ENCODE measurements at places on chromosomes 16 and 17.

DNA sequence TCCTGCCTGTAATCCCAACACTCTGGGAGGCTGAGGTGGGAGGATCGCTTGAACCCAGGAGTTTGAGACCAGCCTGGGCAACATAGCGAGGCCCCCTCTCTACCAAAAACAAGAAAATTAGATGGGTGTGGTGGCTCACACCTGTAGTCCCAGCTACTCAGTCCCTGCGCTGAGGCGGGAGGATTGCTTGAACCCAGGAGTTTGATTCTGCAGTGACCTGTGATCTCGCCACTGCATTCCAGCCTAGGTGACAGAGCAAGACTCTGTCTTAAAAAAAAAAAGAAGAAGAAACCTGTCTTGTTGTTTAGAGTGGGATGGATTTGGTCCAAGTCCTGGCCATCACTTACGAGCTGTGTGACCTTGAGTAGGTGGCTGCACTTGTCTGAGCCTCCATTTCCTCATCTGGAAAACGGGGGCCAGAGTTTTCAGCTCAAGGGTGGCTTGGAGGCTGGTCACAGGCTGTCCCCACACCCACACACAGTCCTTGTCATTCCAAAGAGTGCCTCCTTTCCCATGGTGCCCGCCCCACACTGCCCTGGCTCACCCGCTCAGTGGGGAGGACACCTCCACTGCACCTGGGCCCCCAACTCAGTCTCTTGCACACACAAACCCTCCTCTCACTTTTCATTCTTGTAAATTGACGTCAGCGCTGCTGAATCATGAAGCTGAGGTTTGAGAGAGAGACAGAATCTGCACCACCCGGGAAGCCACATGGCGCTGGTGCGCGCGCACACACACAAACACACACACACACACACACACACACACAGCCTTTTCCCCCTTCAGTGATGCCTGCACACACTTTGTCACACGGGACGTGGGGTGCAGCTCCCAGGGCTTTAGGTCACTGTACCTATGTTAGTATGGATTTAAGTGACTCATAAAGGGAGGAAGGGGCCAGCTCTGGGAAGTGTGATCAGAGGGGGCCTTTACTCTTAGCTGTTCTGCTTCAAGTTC is 4.2 kb downstream of the SOCS1 start:
- peak; percentile 91 for DNase-seq

DNA sequence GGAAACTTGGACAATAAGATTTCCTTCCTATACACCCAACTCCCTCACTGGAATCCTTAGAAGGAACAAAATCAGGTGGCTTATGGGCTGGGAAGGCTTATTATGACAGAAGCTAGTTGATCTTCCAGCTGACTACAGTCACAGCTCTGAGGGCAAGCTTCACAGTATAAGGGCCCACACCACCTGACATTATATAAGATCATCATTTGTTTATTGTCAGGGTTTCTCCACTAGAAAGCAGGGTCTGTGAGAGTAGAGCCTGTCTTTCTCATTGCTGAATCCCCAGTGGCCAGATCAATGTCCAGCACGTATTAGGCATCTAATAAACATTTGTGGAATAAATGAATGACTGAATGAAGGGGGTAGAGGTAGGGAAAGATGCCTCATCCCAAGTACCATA is 57.8 kb upstream of the PHOSPHO1 start:
- no peak for DNase-seq

GRCh38 chr16:11161974-11162373 is 94.0 kb downstream of the SOCS1 start:
- no peak for DNase-seq

DNA sequence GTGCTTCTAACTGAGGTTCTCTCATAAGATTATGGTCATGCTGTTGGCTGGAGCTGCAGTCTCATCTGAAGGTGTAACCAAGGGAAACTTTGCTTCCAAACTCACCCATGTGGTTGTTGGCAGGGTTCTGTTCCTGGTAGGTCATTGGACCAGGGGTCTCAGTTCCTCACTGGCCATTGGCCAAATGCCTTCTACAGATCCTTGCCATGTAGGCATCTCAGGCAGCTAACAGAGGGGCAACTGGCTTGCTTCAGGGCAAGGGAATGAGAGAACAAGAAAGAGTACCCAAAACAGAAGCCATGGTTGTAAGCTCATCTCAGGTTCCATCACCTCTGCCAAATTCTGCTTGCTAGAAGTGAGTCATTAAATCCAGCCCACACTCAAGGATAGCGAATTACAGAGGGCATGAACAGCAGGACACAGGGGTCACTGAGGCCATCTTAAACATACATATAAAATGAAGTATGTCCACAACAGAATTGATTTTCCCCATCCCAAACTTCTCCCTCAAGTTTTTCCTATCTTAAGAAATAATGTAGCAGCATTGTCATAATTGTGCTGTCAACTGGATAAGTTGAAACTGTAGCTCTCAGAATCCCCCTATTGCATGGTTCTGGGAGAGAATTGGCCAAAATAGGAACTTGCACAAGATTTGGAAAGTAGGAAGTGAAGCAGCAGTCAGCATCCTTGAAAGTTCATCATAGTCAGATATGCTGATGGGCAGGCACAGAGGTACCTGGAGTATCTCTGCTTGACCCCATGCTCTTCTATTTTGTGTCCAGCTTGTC is 42.4 kb upstream of the CES5A start:
- DNase-seq = no peak

- DNase-seq = peak; percentile 32
Measured at GRCh38 chr17:31533546-31534155, 142.2 kb downstream of the RAB11FIP4 start.

GRCh38 chr16:82630219-82630618 is 3.5 kb downstream of the CDH13 start:
- DNase-seq = no peak

DNA sequence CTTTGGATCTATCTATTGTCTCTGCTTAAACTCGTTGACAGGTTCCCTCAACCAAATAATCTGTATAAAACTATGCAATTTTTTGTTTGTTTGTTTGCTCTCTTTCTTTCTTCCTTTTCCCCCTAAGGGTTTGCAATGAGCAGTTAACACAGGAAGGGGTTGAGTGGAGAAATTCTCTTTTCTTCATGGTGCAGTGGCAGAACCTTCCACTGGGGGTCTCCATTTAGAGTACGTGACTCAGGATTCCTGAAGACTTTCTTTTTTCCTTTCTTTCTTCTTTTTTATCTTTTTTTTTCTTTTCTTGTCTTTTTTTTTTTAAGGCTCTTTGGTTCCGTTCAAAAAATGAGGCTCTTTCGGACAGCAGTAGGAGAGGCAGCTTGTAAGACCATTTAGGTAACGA is 19.5 kb upstream of the RBFOX1 start:
- no peak for DNase-seq

DNA sequence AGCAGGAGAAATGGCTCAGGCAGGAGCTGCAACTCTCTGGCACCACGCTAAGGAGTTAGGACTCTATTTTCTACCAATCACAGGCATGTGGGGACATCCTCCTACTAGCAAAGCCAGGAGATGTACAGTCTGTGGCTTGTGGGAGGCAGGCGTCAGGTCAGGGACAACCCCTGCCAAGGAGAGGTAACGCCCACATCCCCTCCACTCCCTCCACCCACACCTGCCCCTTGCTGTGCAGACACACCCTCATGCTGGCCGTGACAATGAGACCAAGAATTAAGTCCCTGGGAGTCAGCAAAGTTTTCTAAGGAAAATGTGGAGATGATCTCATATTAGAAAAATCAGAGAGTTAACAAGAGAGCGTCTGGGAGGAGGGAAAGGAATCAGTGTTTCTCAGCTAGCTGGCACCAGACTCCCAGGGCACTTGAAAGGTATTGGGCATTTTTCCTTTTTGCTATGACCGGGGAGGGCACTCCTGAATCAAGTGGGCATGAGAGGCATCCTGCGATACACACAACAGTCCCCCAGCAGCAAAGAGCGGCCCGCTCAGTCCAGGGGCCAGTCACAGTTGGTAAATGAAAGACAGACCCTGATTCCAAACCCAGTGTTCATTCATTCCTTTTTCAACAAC is 87.3 kb upstream of the RPL38 start:
- no peak for DNase-seq

DNA sequence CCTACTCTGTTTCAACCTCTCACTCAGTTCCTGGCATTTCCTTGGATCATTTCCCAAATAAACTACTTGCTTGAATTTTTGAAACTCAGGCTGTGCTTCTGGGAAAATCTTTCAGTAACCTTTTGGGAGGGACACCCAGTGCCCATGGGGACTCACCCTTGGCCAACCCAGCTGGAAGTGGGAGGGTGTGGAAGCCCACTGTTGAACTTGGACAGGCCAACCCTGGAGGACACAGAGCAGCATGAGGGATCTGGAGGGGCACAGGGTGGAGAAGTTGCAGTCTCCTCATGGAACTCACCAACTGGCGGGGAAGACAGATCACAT is 11.2 kb downstream of the RTN4RL1 start:
- no peak for DNase-seq

GRCh38 chr16:53714205-53715022 is 10.5 kb downstream of the FTO start:
- no peak for DNase-seq

DNA sequence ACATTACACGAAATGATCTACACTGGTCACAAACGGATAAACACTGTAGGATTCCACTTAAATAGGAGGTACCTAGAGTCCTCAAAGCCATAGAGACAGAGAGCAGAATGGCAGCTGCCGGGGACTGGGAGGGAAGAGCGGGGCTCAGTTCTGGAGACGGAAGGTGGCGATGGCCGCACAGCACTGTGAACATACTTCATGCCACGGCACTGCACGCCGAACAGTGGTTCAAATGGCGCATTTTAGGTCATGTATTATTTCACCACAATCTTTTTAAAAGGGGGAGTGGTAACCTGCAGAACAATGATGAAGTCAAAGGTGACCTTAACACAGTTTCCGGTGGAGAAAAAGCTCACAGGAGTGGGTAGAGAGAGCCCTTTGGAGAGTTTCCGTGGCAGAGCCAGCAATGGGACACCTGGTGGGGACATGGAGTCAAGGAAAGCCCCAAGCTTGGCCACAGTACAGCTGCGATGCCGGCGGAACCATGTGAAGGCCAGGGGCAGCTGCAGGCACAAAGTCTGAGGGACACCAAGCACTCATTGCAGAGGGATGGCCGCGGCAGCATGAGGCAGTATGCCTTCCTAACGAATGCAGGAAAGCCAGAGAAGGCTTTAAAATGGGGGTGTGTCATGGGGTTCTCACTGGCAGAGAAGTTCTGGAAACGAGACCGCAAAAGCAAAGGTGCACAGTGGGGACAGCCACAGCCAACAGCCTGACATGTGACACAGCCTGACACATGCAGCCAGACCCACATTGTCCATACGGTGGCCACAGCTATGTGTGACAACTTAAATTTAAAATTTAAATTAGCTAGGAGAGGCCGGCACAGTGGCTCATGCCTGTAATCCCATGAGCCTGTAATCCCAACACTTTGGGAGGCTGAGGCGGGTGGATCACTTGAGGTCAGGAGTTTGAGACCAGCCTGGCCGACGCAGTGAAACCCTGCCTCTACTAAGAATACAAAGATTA is 7.3 kb downstream of the FLCN start:
- DNase-seq = no peak

GRCh38 chr17:13921841-13922776 is 147.2 kb upstream of the COX10 start:
- DNase-seq = no peak

- no peak for DNase-seq
Measured at GRCh38 chr17:29131814-29132682, 48.1 kb downstream of the MYO18A start.

DNA sequence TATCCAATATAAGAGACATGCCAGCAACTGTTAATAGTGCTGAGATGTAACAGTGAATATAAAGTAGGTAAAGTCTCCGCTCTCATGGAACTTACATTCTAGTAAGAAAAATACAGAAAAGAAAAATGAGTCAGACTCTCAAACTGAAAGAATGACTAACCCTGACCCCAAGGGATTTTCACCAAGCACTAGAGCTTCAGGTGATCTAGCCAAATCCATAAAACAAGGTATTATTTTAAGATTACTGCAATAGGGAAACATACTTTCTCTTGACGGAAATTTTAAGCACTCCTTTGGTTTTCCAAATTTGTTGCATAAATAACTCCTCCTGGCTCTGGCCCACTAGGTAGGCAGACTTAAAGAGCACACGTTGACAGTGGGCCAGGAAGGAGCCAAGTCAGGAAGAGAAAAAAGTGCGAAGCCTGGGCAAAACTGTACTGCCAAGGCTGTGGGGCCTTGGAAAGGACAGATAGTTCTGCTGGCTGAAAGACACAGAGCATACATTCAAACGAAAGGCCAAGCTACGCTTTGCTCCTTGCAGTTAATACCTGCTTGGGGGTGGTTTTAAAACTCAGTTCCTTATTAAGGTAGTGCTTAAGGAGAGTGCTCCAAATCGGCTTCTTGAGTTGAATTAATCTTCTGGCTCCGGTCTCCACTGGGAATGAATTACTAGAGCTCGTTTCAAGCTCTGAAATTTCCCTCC is 1.4 kb downstream of the GOT2 start:
- DNase-seq = no peak

DNA sequence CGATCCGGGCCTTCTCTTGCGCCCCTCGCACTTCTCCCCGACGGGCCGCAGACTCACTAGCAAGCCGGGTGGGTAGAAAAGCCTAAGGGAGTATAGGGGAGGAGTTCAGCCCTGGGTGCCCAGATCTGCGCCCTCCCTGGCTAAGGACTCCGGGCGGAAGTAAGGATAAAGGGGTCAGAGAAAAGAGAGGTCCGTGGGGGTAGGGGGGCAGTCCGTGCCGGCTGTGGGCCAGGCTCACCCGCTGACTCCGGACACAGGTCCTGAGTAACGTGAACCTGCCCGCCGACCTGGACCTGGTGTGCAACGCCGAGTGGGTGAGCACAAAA is 1.8 kb downstream of the NAGS start:
- no peak for DNase-seq

GRCh38 chr16:11118479-11118878 is 137.5 kb downstream of the SOCS1 start:
- no peak for DNase-seq

GRCh38 chr17:50865060-50865867 is 890 bp downstream of the TOB1 start:
- peak; percentile 61 for DNase-seq

DNA sequence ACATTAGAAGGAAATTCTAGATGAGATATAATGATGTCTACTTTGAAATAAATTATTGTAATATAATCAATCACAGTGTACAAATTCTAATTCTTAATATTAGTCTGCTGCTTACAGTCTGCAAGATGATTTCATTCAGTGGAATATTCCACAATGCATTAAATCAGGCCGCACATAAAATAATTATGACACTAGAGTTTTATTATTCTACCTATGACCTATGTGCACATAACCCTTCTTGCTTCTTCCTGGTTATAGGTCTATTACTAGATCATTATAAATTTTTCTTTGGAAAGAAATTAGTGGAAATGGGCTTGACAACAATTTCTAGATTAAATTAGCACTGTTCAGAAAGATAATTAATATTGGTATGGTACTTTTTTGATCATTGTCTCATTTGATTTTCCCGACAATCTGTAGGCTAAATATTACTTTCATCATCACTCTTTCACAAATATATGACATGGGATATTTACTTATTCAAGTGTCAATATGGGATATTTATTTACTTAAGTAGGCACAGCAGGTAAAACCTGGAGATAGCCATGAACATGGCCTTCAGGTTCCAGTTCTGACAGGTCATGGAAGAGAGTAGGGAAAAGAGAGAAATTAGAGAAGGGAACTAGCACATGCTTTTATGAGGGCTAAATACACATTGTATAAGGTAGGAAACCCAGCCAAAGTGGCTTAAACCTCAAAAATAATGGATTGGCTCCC is 476.4 kb downstream of the TOX3 start:
- no peak for DNase-seq
